Retinal pigment epithelial cell (primary cell): ENCODE measurements at places on chromosomes 11 and 22.

- DNase-seq = no peak
Measured at GRCh38 chr11:11757909-11758308, 83.9 kb upstream of the USP47 start.

DNA sequence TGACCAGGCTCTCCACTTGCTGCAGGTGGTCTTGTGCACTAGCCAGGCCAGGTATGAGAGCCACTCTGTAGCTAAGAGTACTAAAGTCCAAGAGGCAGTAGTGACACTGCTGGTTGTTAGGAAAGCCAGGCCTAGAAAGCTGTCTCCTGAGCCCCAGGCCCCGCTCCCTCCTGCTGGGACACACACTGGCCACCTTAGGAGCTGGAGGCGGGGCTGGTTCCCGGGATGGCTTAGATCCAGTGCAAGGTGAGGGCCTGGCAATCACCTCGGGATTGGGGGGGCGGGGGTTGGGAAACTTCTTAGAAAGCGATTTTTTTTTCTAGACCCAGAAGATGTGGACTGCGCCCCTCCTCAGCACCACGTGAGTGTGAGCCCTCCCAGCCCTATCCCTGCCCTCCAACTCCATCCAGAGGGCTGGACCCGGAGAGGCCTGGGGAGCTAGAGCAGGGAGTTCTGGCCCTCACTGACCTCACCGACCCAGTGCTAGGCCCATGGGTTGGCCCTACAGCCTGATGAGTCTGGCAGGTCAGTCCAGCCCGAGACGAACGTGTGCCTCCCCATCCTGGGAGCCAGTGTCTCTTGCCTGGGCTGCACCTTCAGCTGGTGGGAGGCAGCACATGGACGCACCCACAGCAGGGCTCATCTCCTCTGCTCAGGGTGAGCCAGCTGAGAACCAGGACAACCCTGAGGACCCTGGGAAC is 18.1 kb downstream of the SLC37A2 start:
- no peak for DNase-seq

DNA sequence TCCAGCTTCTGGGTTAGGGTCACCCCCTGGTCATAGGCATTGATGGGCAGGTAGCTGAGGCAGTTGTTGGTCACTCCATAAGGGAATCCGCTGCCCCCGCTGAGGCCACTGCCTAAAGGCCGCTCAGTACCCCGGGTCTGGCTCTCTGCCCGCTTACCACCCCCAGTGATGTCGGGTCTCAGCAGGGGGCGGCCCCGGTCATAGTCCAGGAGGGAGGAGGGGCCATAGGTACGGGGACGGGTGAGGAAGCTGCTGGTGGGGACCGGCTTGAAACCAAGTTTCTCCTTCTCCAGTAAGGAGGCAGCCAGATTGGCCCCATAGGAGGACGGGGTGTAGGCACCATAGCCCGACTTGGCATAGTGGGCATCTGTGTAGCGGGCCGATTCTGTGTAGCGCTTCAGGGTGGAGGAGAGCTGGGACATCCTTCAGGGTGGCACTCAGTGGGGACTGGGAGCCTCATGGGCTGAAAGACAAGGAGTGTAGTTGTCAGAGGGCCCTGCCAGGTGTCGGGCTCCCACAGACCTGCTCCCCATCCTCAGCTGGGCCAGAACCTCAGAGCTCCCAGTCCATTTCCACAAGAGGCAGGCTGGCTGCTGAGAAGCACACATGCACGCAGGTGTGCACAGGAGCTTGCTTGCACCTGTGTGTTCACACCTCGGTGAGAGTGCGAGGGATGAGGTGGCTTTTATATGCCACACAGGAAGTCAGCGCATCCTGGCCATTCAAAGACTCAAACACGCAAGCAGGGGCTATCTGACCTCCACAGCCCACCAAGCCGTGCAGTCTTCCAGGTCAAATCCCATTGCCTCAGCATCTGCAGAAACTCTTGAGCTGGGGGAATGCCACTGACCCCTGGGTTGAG is 8.2 kb downstream of the USP2 start:
- DNase-seq = no peak

DNA sequence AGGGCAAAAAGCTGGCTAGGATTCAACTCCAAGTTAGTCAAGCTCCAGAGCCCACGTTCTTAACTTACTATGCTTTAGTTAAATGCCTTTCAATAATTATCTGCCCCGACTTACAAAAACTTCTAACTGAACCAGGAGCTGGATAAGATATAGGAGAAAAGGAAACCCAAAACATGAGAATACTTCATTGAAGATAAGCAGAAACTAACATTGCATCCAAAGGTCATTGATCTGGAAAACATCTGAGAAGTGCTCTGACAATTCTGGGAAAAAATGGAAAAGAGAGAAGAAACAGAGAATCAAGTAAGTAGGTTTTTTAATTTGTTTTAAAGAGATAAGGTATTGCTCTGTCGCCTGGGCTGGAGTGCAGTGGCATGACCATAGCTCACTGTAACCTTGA is 27.2 kb downstream of the ACAT1 start:
- DNase-seq = no peak

- no peak for DNase-seq
Measured at GRCh38 chr11:13970986-13971385, 8.5 kb downstream of the SPON1 start.
